ENCODE measurements at places on chromosomes 1 and 21.

DNA sequence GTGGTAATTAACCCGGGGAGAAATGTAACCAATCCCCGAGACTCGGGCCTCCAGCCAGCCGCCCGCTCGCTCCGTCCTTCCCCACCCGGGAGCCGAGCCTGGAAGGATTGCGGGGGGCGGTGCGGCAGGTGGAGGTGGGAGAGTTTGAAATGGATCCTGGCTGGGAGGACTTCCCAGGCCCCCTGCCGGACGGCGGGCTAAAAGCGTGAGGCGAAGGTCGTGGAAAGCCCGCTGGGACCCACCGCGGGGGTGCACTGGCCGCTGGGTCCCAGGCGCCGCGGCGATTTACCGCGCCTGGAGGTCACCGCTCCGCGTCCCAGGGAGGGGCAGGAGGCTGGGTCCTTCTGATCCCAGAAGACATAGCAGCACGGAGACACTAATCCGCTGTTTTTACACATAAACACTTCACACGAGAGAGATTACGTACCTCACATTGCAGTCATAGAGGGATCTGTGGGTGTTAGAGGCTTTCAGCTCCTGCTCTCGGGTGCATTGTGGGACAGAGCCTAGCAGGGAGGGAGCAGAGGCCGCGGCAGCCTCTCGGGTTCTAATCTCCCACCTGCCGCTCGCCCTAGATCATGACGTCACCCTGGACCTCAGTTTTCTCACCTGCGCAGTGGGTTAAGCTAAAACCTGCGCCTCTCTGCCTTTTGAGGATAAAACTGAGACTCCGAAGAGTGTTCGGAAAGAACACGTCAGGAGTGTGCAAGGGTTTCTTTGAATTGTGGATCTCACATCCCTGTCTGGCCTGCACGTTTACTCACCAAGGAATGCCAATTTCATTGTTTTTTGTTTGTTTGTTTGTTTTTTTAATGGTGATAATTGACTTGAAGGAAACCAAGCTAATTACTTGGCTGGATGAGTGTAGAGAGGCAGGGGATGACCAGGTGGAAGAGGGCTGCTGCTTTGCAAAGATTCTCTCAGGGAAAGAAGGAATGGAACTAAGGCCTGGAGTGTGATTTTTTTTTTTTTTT lies 17.1 kb upstream of the TMEM9 start:
- DNase-seq = peak; percentile 41

DNA sequence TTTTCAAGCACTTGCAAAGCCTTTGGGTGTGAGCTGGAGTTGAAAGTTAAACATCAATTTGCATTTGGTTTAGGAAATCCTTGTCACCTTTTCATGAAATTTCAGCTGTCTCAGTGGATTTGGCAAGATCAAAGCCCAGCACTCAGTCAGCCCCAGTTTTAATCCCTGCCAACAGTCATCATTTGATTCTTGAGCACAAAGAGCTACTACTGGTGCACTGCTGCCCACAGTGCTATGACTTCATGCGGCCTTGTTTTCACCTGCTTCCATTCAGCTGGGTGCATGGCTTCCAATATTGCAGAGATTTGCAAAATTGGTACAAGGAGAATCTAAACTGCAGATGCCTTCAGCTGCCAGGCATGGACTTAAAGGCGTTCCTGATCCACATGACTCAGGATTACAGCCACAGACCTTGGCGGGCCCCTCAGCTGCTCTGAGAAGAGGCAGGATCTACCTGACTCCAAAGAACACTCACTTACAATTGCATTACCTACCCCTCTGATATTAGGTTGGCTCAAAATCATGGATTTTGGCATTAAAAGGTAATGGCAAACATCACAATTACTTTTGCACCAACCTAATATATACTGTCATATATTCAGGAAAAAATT lies 259.1 kb downstream of the DSCAM start:
- no peak for DNase-seq

GRCh38 chr1:204344665-204345355 lies 14.9 kb downstream of the PLEKHA6 start:
- no peak for DNase-seq

GRCh38 chr1:51433269-51433971 lies 85.6 kb downstream of the EPS15 start:
- DNase-seq = no peak

DNA sequence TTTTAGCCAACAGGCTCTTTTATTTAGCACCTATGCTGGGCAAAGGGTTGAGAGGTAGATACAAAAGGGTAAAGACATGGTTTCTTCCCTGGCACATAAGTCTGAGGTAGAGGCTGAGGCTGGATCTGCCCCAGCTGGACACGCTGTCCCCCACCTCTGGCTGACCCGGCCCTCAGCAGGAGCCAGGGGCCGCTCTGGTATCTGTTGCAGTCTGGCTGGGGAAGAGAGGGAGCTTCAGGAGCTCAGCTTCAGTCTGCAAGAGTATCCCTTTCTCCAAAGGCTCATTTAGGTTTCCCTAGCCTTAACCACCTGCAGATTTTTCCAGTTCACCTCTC lies 14.2 kb downstream of the BLACAT1 start:
- no peak for DNase-seq
